ENCODE measurements at places on chromosomes 3 and 15.

GRCh38 chr3:128609294-128609693 lies 41.3 kb downstream of the RPN1 start:
- no peak for DNase-seq

- DNase-seq, result no peak
Observed at GRCh38 chr3:61560517-61561373, 626 bp upstream of the PTPRG start.

DNA sequence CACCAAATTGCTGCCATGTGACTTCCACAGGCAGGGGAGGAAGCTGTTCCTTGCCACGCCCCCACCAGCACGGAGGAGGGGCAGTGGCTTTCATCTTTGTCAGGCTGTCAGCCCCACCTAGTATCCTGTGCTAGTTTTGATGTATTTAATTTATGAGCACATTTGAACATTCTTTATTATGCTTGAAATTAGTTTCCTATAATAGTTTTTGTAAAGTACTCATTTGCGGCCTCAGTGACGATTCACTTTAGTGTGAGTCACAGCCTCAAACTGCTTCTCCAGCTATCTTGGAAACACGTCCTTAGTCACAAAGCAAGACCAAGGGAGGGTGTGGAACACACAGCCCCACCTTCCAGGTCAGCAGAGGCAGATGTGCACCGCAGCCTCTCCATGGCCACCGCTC lies 239.9 kb upstream of the ATP10A start:
- DNase-seq, result no peak

DNA sequence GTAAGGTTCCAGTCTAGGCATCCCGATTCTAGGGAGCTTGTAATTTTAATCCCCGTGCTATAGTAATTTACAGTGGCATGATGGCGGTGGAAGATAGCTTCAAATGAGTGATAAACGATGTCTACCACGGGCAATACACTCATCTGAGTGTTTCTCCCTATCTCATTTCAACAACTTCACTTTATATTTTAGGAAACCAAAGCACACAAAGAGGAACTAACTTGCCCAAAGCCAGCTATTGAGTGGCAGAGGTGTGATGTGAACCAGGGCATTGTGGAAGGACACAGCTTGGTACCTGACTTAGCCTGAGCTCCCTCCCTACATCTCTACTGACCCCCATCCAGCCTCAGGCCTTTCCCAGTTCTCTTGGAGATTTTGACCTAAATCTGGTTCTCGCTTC lies 16.9 kb upstream of the FILIP1L start:
- DNase-seq, result no peak

GRCh38 chr3:31880020-31880419 lies 101.0 kb downstream of the OSBPL10 start:
- peak; percentile 32 for DNase-seq

GRCh38 chr15:59290295-59291212 lies 82.1 kb downstream of the MYO1E start:
- DNase-seq, result peak; percentile 1

DNA sequence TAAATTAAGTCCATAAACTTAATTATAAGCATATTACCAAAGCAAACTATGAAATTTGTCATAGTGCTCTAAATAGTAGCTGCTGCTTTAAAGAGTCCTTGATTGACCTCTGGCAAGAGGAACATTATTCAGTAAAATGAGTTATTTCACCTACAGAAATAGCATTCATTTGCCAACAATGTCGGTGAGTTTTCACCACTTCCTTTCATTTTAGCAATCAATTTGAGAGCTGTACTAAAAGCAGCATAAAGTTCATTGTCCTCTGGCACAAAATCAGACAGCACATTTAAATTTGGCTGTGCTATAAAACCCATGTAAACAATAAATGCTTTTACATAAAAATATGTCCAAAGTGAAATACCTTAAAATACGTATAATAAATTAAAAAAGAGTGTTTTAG lies 1515.7 kb downstream of the SI start:
- DNase-seq, result no peak

DNA sequence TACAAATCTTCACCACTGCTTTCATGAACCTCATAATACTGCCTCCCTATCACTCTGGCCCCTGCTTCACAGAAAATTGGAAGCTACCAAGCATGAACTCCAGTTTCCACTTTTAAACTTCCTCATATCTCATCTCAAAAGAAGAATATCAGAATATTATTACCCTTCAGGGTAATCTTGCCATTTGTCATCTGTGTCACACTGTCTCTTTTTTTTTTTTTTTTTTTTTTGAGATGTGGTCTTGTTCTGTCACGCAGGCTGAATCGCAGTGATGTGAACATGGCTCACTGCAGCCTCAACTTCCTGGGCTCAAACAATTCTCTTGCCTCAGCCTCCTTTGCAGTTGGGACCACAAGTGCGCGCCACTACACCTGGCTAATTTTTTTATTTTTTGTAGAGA lies 80.4 kb upstream of the TCF12 start:
- no peak for DNase-seq

GRCh38 chr15:78389322-78389721 lies 48.7 kb upstream of the IREB2 start:
- DNase-seq, result no peak

GRCh38 chr3:113685956-113686721 lies 10.3 kb downstream of the USF3 start:
- no peak for DNase-seq

GRCh38 chr15:87686339-87686738 lies 570.2 kb downstream of the NTRK3 start:
- no peak for DNase-seq

GRCh38 chr3:70726961-70727360 lies 414.5 kb upstream of the MDFIC2 start:
- DNase-seq, result no peak

All from inflammatory macrophage (primary cell).